ENCODE measurements at places on chromosomes 5 and 9. TPM values are rescaled to one million over a fixed set of nuclear protein-coding genes. Genes with fewer than 3 reads are reported as not detected.

Gene PLEKHG4B
- 0.30 TPM for total RNA-seq

Gene EIF4E1B
- total RNA-seq = not detected

Gene CDH9
- not detected for total RNA-seq

Gene ANKRD18B
- not detected for total RNA-seq

Gene GFPT2
- total RNA-seq = 64.5 TPM

DNA sequence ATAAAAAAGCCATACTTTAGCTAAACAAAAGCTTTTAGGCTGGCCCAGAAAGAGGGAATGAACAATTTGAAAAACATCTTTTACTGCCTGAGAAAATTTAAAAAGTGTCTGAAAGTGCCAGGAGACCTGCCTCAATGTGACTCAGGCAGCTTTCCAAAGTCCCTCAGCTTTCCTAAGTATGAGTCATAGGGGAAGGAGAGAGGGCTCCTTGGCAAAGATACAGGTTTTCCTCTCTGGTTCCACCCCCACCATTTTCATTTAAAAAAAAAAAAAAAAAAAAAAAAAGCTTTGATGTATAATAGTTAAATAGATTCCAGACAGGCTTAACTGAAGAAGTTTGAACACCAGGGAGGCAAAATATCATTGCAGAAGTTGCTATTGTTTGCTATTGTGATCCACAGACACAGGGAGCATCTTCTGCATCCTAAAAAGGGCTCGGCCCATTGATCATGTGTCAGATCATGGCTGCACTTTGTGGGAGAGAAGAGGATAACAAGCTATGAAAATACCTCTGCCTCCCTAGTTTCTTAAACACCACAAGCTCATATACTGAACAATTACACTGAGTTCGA, 71.5 kb downstream of the MRPS27 start:
- no peak overlapping the region for H3K27ac ChIP-seq
- H3K36me3 ChIP-seq = no peaks in the 10 kb centered on the region
- no peak overlapping the region for H3K4me3 ChIP-seq
- H3K4me1 ChIP-seq = peaks cover 71% of the 10 kb centered on the region

- no peak overlapping the region for H3K4me3 ChIP-seq
- H3K4me1 ChIP-seq = no peaks in the 10 kb centered on the region
- H3K27ac ChIP-seq = no peak overlapping the region
Observed at GRCh38 chr5:126430631-126431030, 7.4 kb downstream of the GRAMD2B start.

GRCh38 chr9:18235181-18235908, 238.6 kb upstream of the ADAMTSL1 start:
- H3K27ac ChIP-seq = no peak overlapping the region
- H3K4me3 ChIP-seq = no peak overlapping the region
- no peak for DNase-seq
- no peaks in the 10 kb centered on the region for H3K4me1 ChIP-seq

DNA sequence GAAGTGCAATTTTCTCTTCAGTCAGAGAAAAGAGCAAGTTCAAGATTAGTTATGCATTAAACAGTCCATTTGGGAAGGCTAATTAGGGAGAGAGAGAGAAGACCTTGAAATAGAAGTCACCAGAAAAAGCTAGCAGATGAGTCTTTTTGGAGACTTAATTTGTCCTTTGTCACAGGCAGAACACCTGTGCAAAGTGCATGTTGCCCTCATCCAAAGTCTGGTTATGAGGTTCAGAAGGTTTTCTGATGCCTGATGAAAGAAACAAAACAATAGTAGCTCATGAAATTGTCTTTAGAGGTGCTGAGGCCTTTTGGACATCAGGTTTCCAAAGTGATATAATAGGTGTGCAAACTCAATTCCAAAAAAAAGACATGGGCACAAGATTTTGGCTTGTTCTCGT, 199.3 kb downstream of the MAN2A1 start:
- no peak overlapping the region for H3K4me3 ChIP-seq
- no peaks in the 10 kb centered on the region for H3K27me3 ChIP-seq
- no peak overlapping the region for H3K27ac ChIP-seq
- DNase-seq = no peak
- no peaks in the 10 kb centered on the region for H3K36me3 ChIP-seq

DNA sequence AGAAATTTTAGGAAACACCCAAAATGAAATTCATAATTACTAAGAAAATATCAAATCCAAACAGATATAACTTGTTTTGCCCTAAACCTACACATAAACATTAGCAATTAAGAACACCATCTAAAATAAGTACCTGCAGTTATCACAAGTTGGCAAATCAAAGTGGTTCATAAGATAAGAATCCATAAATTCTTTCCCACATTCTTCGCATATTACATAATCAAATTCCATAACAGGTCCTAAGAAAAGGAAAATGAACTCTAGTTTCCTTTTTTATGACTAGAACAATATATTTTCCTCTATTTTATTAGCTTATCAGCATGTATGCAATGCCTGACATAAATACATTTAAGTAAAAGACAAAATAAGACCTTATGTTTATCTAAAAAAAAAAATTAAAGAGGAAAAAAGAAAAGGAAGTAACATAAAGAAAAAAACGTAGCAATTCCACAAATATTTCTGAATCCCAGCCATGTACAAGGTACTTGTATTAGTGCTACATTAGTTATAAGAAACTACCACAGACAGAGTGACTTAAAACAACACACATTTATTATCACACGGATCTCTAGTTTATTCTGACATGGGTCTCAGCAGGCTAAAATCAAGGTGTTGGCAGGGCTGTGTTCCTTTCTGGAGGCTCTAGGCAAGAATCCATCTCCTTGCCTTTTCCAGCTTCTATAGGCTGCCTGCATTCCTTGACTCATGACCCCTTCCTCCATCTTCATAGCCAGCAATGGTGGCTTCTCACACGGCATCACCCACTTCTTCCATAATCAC, 7.5 kb downstream of the XPA start:
- no peak overlapping the region for H3K4me3 ChIP-seq
- no peaks in the 10 kb centered on the region for H3K27me3 ChIP-seq
- H3K36me3 ChIP-seq = peaks cover 2% of the 10 kb centered on the region

GRCh38 chr5:51379331-51379700, 3.9 kb upstream of the ISL1 start:
- H3K27me3 ChIP-seq = peaks cover 91% of the 10 kb centered on the region
- no peaks in the 10 kb centered on the region for H3K36me3 ChIP-seq
- no peak for DNase-seq
- H3K27ac ChIP-seq = no peak overlapping the region

GRCh38 chr9:138049085-138049778, 171.7 kb downstream of the CACNA1B start:
- no peak overlapping the region for H3K4me3 ChIP-seq
- H3K27me3 ChIP-seq = no peaks in the 10 kb centered on the region
- no peak overlapping the region for H3K27ac ChIP-seq
- DNase-seq = no peak
